ENCODE measurements at places on chromosomes 7 and 10.

DNA sequence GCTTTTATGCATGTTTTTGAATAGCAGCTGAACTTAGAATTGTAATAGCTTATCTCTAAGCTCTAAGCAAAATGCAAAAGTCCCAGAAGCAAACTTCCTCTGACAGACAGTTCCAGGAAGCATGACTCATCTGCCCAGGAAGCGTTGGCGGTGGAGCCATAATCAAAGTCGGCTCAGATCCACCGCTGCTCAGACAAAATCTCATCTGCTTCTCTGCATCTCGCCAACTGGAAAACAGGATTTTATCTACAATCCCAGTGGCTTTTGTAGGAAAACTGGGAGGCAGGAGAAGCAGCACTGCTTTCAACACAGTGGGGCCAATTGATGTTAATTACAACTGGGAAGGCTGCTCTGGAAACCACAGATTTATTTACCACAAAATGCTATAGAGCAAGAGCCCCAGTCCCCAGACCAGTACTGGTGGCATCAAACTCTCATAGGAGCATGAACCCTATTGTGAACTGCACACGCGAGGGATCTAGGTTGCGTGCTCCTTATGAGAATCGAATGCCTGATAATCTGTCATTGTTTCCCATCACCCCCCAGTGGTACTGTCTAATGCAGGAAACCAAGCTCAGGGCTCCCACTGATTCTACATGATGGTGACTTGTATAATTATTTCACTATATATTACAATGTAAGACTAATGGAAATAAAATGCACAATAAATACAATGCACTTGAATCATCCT, 99.9 kb downstream of the CUBN start:
- DNase-seq: peak; percentile 84

- DNase-seq: no peak
Observed at GRCh38 chr10:104809288-104810090, 168.4 kb downstream of the SORCS3 start.

GRCh38 chr7:115183431-115184057, 261.6 kb downstream of the MDFIC start:
- DNase-seq: no peak

DNA sequence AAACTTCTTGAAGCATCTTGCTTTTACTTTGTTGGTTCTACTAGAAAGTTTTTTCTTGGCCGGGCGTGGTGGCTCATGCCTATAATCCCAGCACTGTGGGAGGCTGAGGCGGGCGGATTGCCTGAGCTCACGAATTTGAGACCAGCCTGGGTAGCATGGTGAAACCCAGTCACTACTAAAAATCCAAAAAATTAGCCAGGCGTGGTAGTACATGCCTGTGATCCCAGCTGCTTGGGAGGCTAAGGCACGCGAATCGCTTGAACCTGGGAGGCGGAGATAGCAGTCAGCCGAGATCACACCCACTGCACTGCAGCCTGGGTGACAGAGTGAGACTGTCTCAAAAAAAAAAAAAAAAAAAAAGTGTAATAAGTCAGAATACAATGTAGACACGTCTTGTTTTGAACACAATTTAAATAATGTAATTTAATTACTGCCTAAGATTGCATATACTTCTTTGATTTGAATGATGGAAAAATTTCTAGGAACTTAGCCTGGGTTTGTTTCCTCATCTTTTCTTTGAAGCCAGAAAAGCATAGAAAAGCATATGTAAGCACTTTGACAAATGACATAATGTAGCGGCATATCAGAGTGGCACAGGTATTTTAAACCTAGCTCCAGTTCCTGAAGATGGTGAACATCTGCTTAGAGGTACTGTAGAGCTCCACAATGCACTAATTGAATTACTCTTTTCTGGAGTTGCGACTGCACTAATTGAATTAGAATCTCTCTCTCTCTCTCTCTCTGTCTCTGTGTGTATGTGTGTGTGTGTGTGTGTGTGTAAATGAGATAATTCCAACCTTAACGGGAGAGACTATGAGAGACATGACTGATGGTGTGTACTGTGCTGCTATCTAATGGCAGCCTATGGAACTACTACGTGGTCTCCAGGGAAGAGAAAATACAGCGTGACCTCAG, 87.8 kb downstream of the BTRC start:
- DNase-seq: no peak

DNA sequence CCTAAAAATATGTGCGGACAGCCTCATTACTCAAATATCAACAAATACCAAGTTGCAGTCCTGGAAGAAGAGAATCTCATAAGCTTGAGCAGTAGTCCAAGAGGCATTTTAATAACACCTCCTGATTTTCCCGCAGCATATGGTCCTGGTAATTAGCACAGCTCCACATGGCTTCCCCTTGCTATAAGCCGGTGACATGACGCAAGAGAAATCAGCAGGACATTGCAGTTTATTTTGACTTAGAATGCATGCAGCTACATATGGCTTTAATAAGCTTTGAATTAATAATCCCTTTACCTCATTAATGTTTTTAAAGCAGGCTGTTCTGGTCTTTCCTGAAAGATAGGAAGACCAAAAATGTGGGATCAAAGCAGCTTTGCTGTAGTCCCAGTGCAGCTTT, 137.6 kb downstream of the RAMP3 start:
- DNase-seq: no peak

DNA sequence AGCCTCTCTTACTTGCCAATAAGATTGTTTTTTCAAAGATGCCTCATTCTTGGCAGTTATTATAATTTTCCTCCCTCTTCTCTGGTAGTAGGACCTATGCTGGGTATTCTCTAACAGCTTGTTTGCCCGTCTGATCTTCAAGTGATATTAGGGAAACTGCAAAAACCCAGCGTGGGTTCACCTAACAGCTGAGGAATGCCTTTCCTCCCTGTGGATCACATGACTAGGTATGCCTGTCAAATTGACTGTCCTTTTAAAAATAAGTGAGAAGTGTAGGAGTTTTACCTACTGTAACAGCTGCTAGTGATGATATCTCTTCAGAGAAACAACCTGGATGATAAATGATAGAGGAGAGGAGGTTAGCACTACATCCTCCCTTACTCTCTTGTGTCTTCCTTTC, 22.0 kb downstream of the HECTD2 start:
- DNase-seq: no peak

GRCh38 chr10:100192350-100192749, 6.5 kb upstream of the ERLIN1 start:
- DNase-seq: no peak

DNA sequence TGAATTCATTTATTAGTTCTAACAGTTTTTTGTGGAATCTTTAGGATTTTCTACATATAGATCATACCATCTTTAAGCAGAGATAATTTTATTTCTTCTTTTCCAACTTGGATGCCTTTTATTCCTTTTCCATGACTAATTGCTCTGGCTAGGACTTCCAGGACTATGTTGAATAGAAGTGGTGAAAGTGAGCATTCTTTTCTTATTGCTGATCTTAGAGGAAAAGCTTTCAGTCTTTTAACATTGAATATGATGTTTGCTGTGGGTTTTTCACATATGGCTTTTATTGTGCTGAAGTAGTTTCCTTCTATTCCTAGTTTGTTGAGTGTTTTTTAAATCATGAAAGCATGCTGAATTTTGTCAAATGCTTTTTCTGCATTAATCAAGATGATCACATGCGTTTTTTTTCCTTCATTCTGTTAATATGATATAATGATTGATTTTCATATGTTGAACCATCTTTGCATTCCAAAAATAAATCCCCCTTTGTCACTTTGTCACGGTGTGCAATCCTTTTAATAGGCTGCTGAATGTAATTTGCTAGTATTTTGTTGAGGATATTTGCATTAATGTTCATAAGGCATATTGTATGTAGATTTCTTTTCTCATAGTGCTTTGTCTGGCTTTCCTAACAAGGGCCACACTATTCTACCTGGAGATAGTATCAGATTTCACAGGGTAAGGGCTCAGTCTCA, 92.9 kb downstream of the ZNF467 start:
- no peak for DNase-seq

- DNase-seq: no peak
Observed at GRCh38 chr7:138799336-138800000, 1.5 kb upstream of the ATP6V0A4 start.

DNA sequence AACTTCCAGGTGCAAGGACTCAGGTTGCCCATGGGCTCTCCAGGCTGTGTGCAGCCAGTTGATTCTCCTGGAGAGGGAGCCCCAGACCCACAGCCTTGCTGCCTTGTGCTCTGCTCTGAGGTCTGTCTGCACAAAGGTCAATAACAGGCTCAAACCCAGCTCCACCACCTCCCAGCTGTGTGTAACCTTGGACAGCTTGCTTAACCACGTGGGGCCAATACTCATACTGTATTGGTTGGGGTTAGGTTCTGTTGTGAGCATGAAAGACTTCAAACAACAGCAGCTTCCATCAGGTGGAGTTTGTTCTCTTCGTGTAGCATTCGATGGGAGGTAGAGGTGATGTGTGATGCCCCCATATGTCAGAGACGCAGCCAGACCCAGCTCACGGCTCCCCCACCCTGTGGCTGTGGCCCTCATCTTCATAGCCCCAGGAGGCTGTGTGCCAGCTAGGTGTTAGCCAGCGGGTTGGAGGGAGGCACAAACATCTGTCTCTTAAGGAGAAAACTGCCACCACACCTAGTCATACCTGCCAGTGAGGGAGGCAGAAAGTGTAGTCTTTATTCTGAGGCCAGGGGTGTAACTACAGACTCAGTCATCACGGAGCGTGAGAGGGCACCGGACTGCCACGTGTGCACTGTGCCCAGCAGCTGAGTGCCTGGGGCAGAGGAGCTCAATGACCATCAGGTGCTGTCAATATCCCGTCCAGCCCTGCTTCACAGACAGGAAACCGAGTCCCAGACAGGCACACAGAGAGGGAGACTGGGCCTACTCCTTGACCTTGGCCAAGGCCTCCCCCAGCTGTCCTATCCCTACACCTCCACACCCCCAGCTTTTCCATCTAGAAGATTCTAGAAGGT, 8.1 kb upstream of the POLD2 start:
- no peak for DNase-seq

DNA sequence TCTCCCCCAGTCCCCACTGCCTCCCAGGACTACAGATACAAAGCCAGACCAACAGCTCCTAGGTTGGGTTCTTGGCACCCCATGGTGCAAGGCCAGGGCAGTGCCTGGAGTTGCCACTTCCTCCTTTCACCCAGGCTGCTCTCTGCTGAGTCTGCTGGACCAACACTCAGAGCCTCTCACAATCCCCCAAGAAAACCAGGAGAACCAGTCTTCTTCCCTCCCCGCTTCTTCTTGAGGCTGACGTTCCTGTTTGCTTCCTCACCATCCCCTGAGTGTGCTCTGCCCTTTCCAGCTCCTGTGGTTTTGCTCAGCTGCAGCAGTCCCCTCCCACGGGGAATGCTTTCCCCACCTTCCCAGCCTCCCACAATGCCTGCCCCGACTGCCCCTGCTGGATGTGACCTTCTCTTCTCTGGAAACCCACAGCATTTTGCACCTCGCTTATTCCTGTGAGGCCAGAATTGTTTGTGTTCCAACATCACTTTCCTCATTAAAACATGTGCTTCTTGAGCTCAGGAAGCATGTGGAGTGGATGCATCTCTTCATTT, 89.9 kb downstream of the GOLGA7B start:
- DNase-seq: no peak

GRCh38 chr10:119370972-119371703, 163.8 kb downstream of the GRK5 start:
- DNase-seq: no peak

- DNase-seq: no peak
Observed at GRCh38 chr10:98338318-98338717, 70.3 kb upstream of the LOXL4 start.

GRCh38 chr10:115047705-115048104, 45.5 kb upstream of the ATRNL1 start:
- no peak for DNase-seq

GRCh38 chr7:32921896-32922295, 30.3 kb upstream of the KBTBD2 start:
- DNase-seq: no peak

GRCh38 chr7:12770227-12770975, 83.0 kb downstream of the ARL4A start:
- DNase-seq: no peak

GRCh38 chr7:123393623-123394022, 140.8 kb downstream of the IQUB start:
- no peak for DNase-seq

DNA sequence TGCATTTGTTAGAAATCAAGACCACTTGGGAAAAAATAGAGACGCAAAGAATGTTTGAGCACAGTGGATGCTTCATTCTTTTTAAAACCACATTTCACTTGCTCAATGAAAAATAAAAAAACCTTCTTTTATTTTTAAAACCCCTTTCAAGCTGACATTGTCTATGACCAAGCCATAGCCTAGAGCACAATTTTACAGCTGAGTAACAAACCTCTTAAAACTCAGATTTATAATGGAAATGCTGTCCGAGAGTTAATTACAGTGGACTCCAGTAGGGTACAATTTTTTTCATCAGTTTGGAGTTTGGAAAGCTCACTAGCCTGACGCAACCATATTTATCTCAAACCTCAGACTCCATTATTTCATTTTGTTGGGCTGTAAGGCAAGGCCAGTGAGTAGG, 116.3 kb downstream of the RNLS start:
- no peak for DNase-seq

GRCh38 chr10:63286754-63287264, 153.7 kb downstream of the NRBF2 start:
- DNase-seq: no peak

DNA sequence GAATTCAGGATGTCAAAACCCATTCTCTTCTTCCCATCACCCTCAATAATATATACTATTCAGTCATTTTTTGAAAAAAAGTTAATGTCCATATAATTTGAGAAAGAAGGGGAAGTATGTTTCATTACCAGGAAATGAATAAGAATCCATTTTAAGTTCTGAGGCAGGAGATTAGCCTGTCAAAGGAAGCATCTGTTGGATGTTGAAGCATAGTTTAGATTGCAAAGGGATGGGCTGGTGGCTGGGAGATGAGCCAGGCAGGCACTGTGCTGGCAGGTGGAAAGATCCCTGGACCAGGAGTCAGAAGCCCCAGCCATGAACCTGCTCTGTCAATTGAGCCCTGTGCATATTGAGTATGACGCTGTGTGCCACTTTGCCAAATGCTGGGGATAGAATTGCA, 48.4 kb upstream of the CRTAC1 start:
- DNase-seq: no peak

GRCh38 chr10:116915340-116915739, 66.0 kb downstream of the ENO4 start:
- DNase-seq: no peak

DNA sequence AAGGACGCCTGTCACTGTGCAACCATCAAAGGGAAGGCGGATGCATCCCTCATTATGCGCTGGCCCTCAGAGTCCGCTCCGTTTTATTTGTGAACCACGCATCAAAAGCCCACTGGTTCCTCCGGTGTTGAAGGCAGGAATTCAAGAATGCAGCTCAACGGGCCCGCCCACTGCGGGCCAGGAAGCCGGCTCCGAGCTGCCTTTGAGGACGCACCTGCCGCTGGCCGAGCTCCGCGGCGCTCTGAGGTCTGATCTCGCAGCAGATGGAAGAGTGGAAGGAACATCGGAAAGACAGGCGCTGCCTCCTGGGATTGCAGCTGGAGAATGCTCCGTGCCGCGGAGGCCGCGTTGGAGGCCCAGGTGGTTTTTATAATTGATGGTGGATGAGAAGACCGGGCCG, 56.9 kb upstream of the ADGRA1 start:
- no peak for DNase-seq
